ENCODE measurements at places on chromosomes 5 and 9. TPM values are rescaled to one million over a fixed set of nuclear protein-coding genes. Genes with fewer than 3 reads are reported as not detected.

GRCh38 chr9:110521206-110521605 lies 58.3 kb downstream of the SVEP1 start:
- no peak for DNase-seq

DNA sequence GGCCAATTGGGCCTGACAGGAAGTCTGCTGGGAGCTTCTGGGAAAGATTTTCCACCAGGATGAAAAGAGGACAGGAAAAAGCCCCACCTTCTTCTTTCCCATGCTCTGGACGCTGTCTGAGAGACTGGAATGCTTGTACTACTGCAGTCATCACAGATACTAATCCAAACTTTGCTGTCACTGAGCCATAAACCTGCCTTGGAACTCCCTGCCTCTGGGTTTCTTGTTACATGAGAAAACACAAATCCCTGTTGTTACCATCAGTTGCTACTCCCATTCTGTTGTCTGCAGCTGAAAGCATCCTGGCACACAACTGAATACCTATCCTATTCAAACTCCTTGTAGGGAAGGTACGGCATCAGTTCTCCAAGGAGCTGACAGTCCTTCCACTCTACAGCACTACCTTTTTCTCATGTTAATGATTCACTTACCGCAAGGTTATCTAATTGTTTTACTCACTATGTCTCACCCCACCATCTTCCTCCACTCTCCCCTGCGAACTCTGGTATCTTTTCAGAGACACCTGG lies 167.5 kb downstream of the CDK5RAP2 start:
- DNase-seq: no peak

DNA sequence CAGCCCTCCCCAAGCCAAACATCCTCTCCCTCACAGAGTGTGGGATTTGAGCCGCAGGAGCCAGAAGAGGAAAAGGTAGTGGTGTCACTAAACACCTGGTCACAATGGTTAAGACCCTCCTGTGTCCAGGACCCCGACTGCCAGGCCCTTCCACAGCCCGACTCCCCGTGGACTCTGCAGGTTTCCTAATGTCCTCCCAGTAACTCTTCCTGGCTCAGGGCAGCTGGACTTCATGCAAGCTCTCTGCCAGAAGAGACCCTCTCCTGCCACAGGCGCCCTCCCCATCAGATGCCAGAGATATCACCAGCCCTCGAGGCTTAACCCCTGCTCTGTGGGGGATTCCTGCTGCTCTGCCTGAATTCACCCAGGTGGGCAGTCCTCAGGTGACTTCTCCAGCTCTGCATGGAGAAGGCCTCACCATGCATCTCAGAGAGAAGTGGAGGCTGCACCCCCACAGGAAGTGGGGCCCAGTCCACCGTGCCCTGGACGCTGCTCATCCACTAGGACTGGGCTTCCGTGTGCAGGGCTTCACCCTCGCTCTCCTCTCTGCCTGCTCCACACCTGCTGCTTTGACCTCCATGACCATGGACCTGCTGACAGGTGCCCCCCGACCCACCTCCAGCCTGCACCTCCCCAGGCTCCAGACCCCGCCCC lies 111.2 kb downstream of the ADAMTS2 start:
- DNase-seq: peak; percentile 11

DNA sequence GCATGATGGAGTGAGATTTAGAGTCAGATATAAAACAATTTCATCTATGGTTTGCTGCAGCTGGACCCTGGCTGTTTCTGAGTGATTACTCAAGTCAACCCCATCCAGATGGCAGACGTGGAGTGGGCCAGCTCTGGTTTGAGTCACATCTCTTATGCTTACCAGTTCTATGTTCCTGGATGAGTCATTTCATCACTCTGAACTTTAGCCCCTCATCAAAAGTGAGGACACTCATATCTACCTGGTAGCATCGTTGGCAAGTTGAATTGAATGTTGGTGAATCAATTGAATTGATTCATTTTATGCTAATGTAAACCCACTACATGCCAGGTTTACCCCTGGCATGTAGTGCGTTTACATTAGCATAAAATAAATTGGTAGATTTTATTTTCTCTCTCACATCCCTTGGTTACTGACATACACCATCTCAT lies 176.4 kb downstream of the FGF18 start:
- DNase-seq: no peak

DNA sequence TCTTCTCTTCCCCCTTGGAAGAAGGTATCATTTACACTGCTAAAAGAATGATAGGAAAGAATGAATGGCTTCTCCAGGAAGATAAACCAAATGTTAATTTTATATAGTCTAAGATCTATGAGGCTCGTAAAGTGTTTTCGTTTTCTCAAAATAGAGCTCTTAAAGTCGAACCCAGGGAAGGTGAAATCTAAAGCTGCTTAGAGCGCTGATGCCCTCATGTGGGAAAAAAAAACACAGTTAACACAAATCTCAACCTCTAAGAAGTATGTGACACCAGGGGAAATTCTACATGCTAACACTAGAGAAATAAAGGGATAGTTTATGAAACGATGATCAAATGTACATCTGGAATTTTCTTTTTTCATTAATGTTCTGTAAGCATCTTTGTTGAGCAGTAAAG lies 257.9 kb downstream of the RASEF start:
- DNase-seq: no peak

- no peak for DNase-seq
Observed at GRCh38 chr5:150397146-150397781, 15.4 kb downstream of the CD74 start.

DNA sequence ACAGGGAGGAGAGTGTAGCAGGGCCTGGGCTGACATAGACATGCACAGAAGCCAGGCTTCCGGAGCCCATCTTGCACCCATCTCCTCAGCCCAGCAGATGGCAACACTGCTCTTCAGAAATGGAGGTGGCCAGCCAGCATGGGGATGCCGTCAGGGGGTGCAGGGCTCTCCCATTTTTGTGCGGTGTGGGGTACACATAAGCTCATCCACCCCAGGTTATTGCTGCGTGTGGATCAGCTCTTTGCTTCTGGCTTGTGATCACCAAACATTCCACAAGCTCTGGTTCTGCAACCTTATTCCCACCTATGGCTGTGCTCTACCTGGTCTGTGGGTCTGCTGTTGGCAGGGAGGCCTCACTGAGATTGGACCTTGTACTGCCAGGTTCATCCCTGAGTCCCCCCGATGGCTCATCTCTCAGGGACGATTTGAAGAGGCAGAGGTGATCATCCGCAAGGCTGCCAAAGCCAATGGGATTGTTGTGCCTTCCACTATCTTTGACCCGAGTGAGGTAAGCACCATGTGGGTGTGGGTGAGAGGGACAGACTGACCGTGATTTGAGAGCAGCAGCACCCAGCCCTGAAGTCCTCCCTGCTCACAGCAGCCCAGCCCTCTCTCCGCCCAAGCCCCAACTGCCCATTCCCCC lies 17.3 kb downstream of the SLC22A5 start:
- peak; percentile 83 for DNase-seq

Gene SOX30
- total RNA-seq: not detected

Gene PPP1R2B
- not detected for total RNA-seq

Gene PCDHB13
- total RNA-seq: 2.9 TPM

Gene SPATA9
- not detected for total RNA-seq

Gene CKS2
- 16.6 TPM for total RNA-seq

Measured in lower lobe of right lung (tissue), 2 donors.